ENCODE measurements at places on chromosomes 3 and 15.

DNA sequence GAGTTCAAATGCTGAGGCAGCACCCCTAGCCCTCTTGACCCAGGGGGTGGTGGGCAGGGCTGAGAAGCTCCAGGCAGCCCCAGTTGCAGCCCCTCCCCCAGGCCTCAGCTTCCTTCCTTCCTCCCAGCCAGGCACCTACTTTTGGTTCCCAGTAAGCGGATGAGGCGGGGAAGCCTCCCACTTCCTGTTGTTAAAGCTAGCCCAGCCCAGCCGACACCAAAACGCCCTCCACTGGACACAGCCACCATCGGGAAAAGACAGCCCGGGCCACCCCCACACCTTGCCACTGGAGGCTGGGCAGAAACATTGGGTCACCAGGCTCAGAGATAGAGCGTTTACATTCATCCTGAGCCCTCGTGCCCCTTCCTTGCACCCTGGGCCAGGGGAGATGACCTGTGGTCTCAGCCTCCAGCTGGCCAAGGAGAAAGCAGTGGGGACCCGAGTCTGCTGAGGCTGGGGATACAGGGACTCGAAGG, 3.5 kb downstream of the DUSP7 start:
- DNase-seq = peak; percentile 66

DNA sequence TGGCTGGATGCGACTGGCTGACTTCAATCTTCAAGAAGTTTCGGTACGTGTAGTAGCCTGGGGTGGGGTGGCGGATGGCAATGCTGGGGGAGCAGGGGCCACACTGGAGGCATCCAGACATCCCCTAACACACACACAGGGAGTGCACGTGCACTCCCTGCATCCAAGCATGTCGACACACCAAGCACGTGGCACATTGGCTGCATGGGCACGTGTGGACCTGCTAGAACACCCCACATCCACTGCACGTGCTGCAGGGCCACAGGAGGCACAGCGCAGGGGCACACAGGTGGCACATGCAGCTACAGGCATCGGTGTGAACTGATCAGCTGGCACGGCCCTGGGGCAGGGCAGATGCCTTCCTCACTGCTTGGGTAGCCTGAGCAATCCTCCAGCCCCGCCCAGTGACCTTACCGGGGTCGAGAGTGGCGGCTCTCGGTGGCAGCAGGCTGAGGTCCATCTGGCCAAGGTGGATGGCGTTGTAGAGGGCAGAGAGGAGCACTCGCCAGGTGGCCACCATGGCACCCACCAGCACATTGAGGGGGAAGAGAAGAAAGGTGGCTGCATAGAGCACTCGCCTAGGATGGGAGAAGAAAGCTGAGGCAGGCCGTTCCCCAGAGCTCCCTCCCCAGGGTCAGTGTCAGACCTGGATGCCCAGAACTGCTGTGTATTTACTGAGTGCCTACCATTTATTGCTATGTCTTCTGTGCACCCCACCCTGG, 7.5 kb downstream of the ISLR start:
- DNase-seq = no peak

GRCh38 chr3:25103391-25103790, 324.7 kb upstream of the RARB start:
- DNase-seq = no peak

GRCh38 chr15:43775411-43775965, 1.3 kb downstream of the ELL3 start:
- DNase-seq = no peak

DNA sequence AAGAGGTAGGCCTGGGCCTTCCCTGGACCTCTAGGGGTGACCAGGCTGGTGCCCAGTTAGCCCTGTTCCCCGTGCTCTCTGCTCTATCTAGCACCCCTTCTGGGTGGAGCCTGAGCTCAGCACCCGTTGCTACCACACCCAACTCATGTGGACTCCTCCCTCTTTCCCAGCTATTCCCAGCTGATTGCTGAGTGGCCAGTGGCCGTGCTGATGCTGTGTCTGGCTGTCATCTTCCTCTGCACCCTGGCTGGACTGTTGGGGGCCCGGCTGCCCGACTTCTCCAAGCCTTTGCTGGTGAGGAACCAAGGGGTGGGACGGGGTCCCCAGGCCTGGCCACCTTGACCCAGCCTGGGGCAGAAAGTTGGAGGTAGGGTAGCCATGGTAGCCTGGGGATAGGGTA, 6.2 kb downstream of the DISP2 start:
- no peak for DNase-seq

GRCh38 chr3:55556619-55557537, 69.8 kb upstream of the WNT5A start:
- no peak for DNase-seq
